Thyroid gland (tissue), 4 donors: ENCODE measurements at places on chromosomes 3 and 15. TPM values are rescaled to one million over a fixed set of nuclear protein-coding genes. Genes with fewer than 3 reads are reported as not detected.

GRCh38 chr3:38555149-38555840 lies 59.2 kb downstream of the EXOG start:
- no peak overlapping the region for H3K27ac ChIP-seq
- H3K27me3 ChIP-seq: no peaks in the 10 kb centered on the region
- no peaks in the 10 kb centered on the region for H3K36me3 ChIP-seq
- DNase-seq: no peak
- no peaks in the 10 kb centered on the region for H3K4me1 ChIP-seq

DNA sequence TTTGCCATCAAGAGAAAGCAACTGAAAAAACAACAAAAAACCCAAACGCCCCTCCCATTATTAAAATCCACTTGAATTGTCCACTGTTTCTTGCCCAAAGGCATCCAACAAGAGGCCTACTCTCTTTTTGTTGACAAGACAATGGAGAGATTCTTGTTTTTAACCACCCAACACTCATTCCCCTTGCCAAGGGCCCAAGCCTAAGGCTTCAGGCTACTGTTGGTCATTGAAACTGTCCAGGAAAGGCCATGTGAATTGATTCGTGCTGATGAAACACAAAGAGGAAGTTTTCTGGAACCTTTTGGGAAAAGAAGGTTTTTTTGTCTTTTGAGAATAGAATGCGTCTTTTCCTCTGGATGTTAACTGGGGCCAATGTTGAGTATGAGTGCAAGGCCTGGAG lies 157.4 kb upstream of the PFN2 start:
- H3K4me3 ChIP-seq: no peak overlapping the region
- no peaks in the 10 kb centered on the region for H3K4me1 ChIP-seq
- no peaks in the 10 kb centered on the region for H3K27me3 ChIP-seq

DNA sequence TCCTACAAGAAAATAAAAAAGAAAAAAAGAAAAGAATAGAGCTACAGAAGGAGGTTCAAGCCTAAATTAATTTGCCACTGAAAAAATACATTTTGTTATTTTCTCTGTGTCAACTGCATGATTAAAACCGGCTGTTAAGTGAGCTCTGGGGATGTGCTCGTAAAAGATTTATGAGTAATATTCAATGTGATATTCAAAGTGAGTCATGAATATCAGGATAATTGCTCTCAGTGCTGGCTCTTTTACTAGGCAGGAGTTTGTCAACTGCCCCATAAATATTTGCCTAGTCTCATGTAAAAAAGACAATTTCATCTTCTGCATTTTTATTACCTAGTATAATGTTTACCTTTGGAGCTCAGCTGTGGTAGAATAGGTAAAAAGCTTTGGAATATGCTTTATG lies 78.9 kb downstream of the CDIN1 start:
- H3K36me3 ChIP-seq: no peaks in the 10 kb centered on the region
- no peak for DNase-seq
- H3K27ac ChIP-seq: no peak overlapping the region
- no peaks in the 10 kb centered on the region for H3K4me1 ChIP-seq
- H3K4me3 ChIP-seq: no peak overlapping the region
- H3K27me3 ChIP-seq: no peaks in the 10 kb centered on the region

- H3K4me3 ChIP-seq: no peak overlapping the region
- H3K27me3 ChIP-seq: no peaks in the 10 kb centered on the region
- H3K27ac ChIP-seq: no peak overlapping the region
- no peaks in the 10 kb centered on the region for H3K4me1 ChIP-seq
- no peak for DNase-seq
Measured at GRCh38 chr3:16079519-16079918, 95.0 kb upstream of the GALNT15 start.

DNA sequence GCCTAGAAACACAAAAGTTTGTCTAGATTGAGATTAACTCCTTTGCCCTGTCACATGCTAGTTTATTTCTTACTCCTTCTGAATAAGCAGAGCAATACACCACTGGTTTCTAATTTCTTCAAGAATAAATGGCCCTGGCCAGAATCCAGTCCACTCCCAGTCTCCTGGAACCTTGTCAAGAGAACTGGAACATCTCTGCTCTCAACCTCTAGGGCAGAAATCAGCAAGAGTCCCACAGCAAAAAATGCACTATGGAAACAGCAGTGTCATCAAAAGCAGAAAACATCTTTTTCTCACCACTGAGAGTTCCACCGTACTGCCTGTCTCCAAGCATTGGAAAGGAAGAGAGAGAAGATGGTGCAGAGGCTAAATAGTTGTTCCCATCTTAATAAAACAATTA lies 35.9 kb upstream of the PPP2R3A start:
- no peaks in the 10 kb centered on the region for H3K27me3 ChIP-seq
- DNase-seq: peak; percentile 73
- no peaks in the 10 kb centered on the region for H3K36me3 ChIP-seq
- H3K27ac ChIP-seq: no peak overlapping the region

DNA sequence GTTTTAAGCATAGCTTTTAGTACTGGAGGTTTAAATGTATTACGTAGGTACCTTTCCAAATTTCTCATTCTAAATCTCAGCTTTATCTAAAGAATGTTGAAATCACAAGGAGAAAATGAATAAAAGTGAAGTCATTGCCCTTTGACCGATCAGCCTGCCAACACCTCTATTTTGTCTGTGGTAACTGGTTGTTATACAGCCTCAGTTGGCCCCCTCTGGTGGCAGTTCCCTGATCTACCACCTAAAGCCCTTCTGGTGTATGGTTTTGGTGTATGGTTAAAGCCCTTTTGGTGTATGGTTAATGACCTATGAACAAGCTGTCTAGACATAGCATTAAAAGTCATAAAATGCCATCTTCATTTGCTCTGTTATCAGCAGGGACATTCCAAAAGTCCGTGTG lies 378.2 kb upstream of the AZI2 start:
- DNase-seq: peak; percentile 63
- H3K36me3 ChIP-seq: no peaks in the 10 kb centered on the region
- no peaks in the 10 kb centered on the region for H3K4me1 ChIP-seq
- H3K4me3 ChIP-seq: no peak overlapping the region
- H3K27ac ChIP-seq: no peak overlapping the region

GRCh38 chr15:92937901-92938300 lies 37.8 kb downstream of the CHD2 start:
- H3K4me3 ChIP-seq: no peak overlapping the region
- no peak for DNase-seq
- H3K4me1 ChIP-seq: peaks cover 3% of the 10 kb centered on the region
- peaks cover 71% of the 10 kb centered on the region for H3K36me3 ChIP-seq
- no peaks in the 10 kb centered on the region for H3K27me3 ChIP-seq

- peak; percentile 89 for DNase-seq
- no peaks in the 10 kb centered on the region for H3K27me3 ChIP-seq
- no peaks in the 10 kb centered on the region for H3K36me3 ChIP-seq
- H3K4me1 ChIP-seq: peaks cover 20% of the 10 kb centered on the region
Measured at GRCh38 chr15:44536302-44536961, 515 bp upstream of the EIF3J start.

DNA sequence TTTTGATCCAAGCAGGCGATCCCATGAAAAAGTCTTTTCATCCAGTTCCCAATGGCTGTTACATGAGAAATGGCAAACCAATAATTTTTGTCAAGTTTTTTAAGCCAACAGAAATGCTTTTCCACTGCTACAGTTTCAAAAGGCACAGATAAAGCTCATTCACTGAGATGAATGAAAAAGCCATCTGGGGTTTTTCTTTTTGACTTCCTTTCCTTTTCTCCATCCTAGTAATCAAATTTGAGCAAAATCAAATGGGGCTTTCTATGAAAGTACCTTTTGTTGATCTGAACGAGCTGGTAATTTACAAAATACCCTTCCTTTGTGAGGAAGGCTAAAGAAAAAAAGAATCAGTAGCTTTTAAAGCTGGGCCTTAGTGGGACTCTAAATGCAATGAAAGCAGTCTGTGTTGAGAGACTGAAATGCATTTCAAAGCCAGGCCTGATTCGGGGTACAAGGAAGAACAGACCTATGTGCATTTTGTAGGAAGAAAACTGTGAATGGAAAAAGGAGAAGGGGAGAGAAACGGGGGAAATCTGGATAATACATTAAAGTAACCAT lies 185.2 kb upstream of the DNAJC19 start:
- no peaks in the 10 kb centered on the region for H3K36me3 ChIP-seq
- DNase-seq: no peak
- no peak overlapping the region for H3K27ac ChIP-seq
- no peak overlapping the region for H3K4me3 ChIP-seq
- H3K27me3 ChIP-seq: no peaks in the 10 kb centered on the region

GRCh38 chr3:48441940-48442339 lies 1.9 kb downstream of the TMA7 start:
- H3K36me3 ChIP-seq: peaks cover 4% of the 10 kb centered on the region
- no peak overlapping the region for H3K27ac ChIP-seq
- no peak for DNase-seq
- peaks cover 17% of the 10 kb centered on the region for H3K4me1 ChIP-seq
- no peak overlapping the region for H3K4me3 ChIP-seq

GRCh38 chr3:48047841-48048464 lies 31.7 kb upstream of the MAP4 start:
- H3K27ac ChIP-seq: no peak overlapping the region
- H3K27me3 ChIP-seq: no peaks in the 10 kb centered on the region
- DNase-seq: no peak
- H3K4me3 ChIP-seq: no peak overlapping the region
- no peaks in the 10 kb centered on the region for H3K36me3 ChIP-seq
- H3K4me1 ChIP-seq: no peaks in the 10 kb centered on the region

DNA sequence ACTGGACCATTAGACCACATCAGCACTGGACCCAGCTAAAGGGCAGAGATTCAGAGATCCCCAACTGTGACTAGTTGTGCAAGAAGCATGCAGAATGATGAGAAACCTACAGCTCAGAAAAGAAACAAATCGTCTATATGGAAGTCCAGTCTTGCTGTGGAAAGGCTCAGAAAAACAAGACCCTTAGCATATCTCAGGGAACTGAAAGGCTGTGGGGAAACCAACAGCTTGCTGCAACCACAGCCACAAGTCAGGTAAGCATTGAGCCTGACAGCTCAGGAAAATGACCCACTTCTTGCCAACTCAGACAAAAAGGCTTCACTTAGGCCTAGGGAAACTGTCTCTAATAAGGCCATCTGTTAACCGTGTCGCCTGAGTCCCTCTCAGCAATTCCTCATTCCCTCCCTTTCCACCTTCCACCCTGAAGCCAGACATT lies 145.6 kb downstream of the LSAMP start:
- no peaks in the 10 kb centered on the region for H3K4me1 ChIP-seq
- H3K27ac ChIP-seq: no peak overlapping the region
- DNase-seq: no peak
- no peaks in the 10 kb centered on the region for H3K27me3 ChIP-seq

- no peak overlapping the region for H3K27ac ChIP-seq
- no peak overlapping the region for H3K4me3 ChIP-seq
- no peak for DNase-seq
- H3K27me3 ChIP-seq: no peaks in the 10 kb centered on the region
- no peaks in the 10 kb centered on the region for H3K4me1 ChIP-seq
- peaks cover 5% of the 10 kb centered on the region for H3K36me3 ChIP-seq
Measured at GRCh38 chr3:138078901-138079344, 36.5 kb downstream of the DZIP1L start.

Gene TM4SF4
- total RNA-seq: not detected

- H3K27me3 ChIP-seq: no peaks in the 10 kb centered on the region
- peaks cover 21% of the 10 kb centered on the region for H3K4me1 ChIP-seq
- no peak overlapping the region for H3K4me3 ChIP-seq
- H3K27ac ChIP-seq: peak overlapping the region; percentile 58
Measured at GRCh38 chr3:5160940-5161858, 26.3 kb upstream of the EDEM1 start.

Gene ACKR4
- total RNA-seq: 1.8 TPM

DNA sequence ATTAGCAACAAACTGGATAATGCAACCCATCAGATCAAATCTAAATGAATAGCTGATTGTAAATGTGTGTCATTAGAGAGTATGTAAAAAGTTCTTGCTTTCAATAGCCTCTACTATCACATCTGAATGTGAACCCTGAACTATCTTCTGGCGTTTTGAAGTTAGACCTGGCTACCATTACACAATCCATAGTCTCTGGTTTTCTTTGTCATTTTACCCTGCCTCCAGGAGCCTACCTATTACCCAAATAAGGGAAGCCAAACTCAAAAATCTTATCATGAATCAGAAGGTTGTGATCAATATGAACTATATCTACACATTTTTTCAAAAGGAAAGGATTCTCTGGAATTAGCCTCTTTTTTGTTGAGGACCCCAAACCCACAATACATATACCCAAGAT lies 31.8 kb downstream of the PCYT1A start:
- H3K4me3 ChIP-seq: no peak overlapping the region
- DNase-seq: no peak
- no peaks in the 10 kb centered on the region for H3K27me3 ChIP-seq
- no peaks in the 10 kb centered on the region for H3K4me1 ChIP-seq
- no peak overlapping the region for H3K27ac ChIP-seq

Gene DAPK2
- total RNA-seq: 102 TPM

Gene HHATL
- total RNA-seq: 48.3 TPM

Gene CDHR4
- not detected for total RNA-seq

DNA sequence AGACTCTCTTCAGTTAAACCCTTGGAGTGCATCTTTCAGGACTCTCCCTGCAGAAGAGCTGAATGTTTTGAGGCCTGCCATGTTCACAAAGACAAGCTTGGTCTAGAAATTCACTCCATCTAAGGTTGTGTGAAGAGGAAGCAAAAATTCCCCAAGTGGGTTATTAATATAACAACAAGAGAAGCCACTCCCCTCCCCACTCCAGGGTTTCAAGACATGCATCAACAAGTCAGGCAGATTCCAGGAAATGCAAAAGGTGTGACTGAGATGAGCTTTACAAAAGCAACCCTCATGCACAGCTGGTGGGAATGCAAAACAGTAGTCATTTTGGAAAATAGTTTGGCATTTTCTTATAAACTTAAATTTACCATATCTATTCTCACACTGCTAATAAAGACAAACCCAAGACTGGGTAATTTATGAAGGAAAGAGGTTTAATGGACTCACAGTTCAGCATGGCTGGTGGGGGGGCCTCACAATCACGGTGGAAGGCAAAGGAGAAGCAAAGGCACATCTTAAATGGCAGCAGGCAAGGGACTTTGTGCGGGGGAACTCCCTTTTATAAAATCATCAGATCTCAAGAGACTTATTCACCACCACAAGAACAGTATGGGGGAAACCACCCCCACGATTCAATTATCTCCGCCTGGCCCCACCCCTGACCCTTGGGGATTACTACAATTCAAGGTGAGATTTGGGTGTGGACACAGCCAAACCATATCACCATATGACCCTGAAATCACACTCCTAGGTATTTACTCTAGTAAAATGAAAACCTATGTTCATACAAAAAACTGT lies 31.3 kb downstream of the TARS3 start:
- peaks cover 6% of the 10 kb centered on the region for H3K4me1 ChIP-seq
- H3K4me3 ChIP-seq: no peak overlapping the region
- H3K27ac ChIP-seq: no peak overlapping the region

Gene DPPA2
- not detected for total RNA-seq

Gene SLC28A1
- total RNA-seq: not detected

GRCh38 chr15:81686021-81686420 lies 312.0 kb upstream of the TMC3 start:
- H3K4me3 ChIP-seq: no peak overlapping the region
- no peak for DNase-seq
- H3K27me3 ChIP-seq: no peaks in the 10 kb centered on the region
- no peaks in the 10 kb centered on the region for H3K36me3 ChIP-seq
- no peak overlapping the region for H3K27ac ChIP-seq
- no peaks in the 10 kb centered on the region for H3K4me1 ChIP-seq
